Stimulated activated CD8-positive, alpha-beta memory T cell treated with anti-CD3 and anti-CD28 coated beads, Interleukin-7, amount 100 ng/mL, for 4 hours (primary cell): ENCODE measurements at places on chromosomes 11 and 22.

DNA sequence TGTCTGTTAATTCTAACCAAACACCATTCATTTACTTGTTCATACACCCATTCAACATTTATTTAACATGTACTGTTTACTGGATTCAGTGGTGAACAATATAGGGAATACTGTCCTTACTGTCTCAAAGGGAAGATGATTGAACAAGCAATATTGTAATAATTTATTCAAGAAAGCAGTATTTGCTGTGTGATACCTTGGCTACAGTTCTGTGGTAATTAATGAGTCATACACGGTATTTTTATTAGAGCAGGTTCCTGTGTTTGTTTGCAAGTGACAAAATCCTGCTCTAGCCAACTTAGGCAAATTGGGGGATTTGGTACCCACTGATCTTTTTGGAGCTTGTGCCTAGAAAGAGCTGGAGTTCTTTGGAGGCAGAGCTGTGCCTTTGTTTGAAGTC is 15.7 kb downstream of the PIH1D2 start:
- no peak for DNase-seq

DNA sequence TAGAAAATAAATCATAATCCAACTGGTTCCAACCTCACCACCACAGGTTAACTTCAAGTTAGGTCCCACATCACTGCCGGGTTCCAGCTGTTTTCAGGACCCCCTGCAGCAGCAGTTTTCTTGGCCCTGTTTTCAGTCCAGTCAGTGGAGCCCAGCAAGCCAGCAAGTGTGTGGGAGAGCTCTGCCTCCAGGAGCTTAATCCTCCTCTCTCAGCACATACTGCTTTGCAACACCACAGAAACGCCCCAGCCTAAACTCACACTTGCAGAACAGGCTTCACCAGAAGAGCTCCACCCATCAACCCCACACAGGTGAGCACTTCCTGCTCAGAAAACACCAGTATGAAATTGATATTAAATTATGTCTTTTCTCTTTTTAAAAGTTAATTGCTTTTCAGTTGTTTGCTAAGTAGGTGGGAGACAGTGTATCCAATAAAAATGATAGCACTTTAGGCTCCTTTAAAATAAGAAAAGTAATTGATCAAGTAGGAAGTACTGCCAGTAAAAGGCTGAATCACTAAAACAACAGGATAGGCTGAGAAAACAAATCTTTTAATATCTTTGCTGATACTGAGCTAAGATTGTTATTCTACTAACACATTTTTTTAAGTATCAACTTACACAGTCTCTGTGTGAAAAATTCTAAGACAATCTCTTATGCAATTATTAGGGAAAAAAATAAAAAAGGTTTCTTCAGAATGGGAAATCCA is 81.5 kb upstream of the TP53AIP1 start:
- no peak for DNase-seq

DNA sequence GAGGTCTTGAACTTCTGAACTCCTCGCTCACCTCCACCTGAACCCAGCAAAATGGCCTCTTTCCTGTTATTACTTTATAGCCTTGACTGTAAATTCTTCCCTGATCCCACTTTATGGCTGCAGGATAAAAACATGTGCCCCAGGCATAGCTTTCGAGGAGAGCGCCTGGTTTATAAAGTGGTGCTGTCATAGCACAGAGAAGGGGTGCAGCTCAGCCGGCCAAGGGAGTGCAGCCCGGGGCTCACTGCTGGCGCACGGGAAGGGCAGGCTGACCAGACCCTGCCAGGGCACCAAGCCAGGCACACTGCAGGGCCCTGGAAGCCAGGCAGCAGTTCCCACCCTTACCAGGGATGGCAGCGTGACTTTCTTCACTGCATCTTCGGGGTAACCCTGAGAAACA is 50.9 kb downstream of the ISX start:
- no peak for DNase-seq

DNA sequence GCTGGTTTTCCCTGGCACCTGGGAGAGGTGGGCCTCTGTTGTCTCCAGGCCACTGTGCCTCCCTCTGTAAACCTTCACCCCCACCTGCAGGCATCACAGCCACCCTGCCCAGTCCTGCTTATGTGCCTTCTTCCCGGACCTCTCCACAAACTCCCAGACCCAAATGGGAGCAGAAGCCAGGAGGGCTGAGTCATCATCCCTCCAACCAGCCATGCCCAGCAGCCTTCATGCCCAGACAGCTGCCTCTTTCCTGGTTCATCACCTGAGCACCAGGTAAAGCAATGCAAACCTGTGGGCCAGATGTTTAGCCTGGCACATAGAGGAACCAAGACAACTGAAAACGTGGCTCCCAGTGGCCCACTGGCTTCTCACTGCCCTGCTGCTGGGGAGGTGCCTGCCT is 2.1 kb upstream of the TMPRSS4 start:
- no peak for DNase-seq

GRCh38 chr11:133827556-133827955 is 17.8 kb downstream of the SPATA19 start:
- no peak for DNase-seq

- DNase-seq = no peak
These were observed 1.4 kb upstream of the DGAT2 start for GRCh38 chr11:75767228-75767572.

DNA sequence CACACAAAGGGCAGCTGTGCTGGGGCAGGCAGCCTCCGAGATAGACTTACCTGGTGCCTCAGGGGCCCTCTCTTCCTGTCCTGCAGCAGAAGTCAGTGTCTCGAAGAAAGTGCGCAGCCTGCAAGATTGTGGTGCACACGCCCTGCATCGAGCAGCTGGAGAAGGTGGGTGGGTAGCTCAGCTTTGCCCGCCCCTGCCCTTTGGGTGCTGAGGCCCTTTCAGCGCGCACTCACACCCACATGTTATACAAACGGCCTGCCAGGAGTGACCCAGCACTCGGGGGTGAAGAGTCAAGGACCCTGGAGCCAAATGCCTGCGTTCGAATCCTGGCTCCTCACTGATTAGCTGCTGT is 13.6 kb upstream of the MDK start:
- no peak for DNase-seq

DNA sequence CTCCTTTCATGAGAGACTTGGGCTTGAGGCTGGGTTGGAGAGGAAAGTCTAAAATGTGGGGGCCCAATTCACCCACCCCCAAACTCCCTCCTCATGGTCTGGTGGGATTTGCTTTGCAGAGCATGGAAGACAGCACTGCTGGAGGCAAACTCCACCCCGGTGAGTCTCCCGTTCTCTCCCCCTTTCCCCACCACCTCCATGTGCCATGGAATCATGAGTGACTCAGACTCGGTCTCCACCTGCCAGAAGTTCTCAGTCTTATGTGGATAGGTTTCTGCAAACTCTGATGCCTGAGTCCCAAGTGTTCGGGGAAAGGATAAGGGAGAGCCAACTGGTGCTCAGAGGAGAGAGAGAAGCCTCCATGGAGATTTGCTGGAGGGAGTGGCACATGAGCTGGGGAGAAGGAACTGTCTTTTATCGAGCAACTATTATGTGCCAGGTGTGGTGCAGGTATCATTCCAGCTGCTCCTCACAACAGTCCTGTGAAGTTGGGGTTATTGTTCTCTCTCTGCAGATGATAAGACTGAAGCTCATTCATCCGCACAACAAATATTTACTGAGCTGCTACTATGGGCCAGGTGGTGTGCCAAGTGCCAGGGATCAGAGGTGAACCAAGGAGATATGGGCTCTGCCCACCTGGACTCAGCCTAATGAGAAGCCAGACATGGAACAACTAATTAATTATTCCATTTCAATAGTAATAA is 6.6 kb downstream of the PLEKHB1 start:
- DNase-seq = no peak

GRCh38 chr11:131645237-131645636 is 274.8 kb downstream of the NTM start:
- no peak for DNase-seq

DNA sequence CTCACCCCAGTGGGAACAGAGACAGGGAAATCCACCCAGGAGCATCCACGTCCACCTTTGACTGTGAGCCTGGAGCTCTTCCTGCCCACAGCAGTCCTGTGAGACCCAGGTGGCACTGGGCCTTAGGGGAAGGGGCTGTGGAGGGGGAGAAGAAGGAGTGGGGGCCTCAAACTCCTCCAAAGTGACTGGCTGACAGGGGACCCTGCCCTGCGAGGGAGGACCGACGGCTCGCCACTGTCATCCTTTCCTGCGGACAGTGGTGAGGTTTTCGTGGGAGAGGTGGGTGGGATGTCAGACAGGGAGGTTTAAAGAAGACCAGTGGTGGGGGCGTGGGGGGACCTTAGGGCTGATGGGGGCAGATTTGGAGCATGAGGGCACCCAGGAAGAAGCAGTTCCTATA is 92.5 kb upstream of the LMO1 start:
- no peak for DNase-seq
